ENCODE measurements at places on chromosomes 5 and 9.

- no peak for DNase-seq
Observed at GRCh38 chr9:13432904-13433303, 153.4 kb upstream of the MPDZ start.

DNA sequence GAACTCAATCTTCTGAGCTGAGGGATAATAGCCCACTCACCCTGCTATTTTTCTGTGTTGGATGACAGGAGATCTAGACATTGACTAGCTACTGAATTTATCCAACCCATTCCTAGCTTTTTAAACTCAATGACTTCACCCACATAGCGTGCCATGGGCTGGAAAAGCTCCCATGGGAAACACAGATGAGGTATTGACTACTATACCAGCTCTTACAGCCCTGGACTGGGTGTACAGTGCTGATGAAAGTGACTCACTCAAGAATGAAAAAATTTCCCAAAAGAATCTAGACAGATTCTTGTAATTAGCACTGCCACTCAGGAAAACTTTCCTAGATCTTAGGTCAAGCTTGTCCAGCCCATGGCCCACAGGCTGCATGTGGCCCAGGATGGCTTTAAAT lies 72.7 kb upstream of the NREP start:
- no peak for DNase-seq

DNA sequence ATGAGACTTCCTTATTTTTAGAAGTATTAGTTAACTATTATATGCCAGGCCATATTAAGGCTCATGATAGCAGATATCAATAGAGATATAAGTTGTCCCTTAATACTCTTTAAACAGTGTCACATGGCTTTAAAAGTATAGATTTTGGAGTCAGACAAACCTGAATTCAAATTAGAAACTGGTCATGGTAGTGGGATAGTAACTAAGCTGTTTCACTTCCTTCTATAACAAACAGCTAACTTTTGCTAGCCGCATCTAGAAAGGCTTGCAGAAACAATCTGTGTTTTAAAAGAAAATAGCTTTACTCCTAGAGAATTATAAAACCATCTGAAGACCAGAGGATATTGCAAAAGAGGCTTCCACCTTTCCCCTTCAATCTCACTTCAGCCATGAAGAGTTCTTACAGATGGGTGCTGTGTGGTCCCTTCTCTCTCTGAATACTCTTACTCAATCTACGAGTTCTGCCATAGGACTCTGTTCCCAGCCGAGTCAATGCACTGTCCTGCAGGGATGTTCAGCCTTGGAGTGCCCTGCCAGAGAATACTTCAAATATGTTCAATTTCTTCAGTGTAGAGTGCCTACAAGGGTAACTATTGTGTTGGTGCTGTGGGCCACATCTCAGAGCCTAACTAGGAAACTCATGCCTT lies 810.2 kb downstream of the EFNA5 start:
- no peak for DNase-seq

DNA sequence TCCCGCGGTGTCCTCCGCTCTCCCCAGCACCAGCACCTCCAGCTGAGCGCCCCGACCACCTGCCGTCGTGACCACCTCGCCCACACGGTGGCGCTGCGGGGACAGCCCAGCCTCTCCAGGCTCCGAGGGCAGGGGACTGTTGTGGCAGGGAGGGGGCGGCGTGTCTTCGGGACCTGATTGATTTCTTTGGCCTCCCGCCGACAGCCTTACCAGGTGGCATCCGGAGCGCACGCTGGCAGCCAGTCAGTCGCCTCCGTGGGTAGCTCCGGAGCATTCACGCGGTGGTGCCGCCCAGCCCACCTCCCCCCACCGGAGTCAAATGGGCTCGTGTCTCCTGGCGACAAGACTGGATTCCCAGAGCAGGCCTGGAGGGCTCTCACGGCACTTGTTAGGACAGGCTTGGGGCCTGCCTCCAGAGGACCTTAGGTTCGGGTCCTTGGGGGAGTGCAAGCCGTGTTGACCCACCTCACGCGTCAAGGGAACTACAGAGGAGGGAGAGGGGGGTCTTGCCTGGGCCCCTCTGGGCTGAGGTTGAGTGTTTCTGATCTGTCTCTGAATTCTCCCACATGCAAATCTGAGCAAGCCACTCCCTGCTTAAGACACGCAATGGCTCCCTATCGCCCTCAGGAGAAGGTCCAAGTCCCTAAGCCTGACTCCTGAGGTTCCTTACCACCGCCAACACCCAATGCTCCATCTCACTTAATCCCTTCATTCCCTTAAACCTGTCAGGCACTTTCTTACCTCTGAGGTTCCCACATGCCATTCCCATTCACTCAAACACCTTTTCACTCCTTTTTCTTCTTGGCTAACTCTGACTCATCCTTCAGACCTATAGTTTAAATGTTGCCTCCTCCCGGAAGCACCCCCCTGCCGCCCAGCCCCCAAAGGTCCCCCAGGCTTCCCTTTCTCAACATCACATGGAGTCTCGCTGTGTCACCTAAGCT lies 51.2 kb upstream of the GGTA1 start:
- DNase-seq, result peak; percentile 67

- peak; percentile 50 for DNase-seq
Observed at GRCh38 chr9:133991964-133992779, at the start of gene VAV2. Gene VAV2 (minus strand): TSS chr9:133992324. CDS start chr9:133992278, 46 bp downstream.

DNA sequence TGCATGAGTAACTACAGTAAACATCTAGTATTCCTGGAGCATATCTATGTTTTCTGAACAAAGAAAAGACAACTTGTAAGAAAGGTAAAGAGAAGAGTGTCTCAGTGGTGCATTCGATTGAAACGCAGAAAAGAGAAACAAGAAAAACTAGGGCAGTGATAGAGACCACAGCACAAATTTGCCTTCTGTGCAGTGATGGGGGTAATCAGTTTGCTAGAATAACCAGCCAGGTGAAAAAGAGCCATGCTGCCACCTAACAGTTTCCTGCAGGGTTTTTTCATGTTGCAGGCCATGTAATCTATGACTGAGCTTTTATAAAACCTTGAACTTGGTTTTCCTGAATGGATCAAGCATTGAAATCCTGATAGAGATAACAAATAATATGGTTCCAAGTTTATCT lies 198.4 kb upstream of the MEF2C start:
- no peak for DNase-seq

DNA sequence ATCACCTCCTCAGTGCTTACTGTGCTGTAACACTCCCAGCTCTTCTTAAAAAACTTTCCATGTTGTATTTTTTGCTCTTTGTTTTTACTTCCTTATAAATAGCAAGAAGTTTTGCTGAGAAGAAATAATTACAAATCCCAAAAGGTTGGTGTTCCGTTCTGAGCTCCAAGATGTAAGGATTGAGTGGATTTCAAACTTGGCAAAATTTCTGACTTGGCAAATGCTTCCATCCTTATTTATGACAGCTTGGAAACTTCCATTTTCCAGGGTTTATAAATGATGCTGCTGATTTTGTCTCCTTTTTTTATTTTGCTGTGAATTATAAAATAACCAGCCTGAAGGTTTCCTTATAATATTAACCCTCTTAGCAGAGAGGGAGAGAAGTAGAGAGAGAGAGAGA lies 151.9 kb downstream of the NTRK2 start:
- DNase-seq, result no peak

DNA sequence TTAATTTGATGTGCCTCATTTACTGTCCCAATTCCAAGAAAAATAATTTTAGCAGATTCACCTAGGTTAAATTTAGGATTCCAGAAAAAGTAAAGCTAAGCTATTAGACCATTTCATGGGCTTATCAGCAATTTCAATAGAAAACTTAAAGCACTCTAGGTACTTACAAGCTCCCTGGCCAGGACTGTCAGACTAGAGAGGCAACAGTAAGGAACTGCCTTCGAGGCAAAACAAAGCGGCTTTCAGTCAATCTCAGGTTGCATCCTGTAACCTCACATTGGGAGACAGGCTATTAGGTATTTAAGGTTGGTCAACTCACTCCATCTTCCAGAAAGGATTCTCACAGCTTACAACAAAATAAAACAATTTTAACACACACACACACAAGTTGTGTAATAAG lies 48.7 kb upstream of the FSD1L start:
- no peak for DNase-seq

- DNase-seq, result no peak
Observed at GRCh38 chr9:95091601-95092261, 225.8 kb downstream of the FANCC start.

GRCh38 chr5:180345186-180345585 lies 8.0 kb downstream of the GFPT2 start:
- DNase-seq, result no peak
